ENCODE measurements at places on chromosomes 4 and X. TPM values are rescaled to one million over a fixed set of nuclear protein-coding genes. Genes with fewer than 3 reads are reported as not detected.

The CYBB gene
- 60.4 TPM for total RNA-seq

DNA sequence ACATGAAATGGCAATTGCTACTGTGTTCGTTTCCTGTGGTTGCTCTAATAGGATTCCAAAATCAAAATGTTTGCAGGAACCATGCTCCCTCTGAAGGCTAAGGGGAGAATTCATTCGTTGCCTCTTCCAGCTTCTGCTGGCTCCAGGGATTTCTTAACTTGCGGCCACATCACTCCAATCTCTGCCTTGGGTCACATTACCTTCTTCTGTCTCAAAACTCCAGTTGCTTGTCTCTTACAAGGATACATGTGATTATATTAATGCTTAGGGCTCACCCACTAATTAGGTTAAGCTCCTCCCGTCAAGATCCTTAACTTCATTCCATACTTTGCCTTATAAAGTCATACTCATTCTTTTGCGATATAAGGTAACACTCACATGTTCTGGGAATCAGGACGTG lies 208.4 kb downstream of the RBM46 start:
- no peaks in the 10 kb centered on the region for H3K36me3 ChIP-seq
- no peak for DNase-seq

DNA sequence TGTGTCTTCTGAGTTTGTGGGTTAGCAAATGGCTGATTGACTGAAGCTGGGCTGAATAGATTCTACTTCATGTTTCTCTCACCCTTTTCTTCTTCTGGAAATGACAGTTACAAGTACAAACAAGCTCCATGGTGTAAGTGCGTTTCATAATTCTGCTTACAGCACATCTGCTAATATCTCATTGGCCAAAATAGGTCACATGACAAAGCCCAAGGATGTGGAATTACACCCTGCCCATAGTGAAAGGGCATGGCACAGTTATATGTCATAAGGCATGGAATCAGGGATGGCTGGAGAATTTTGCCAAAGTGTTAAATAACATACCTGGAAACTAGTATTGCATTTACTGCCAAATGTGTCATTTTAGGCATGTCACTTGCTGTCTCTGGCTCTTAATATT lies 327.2 kb downstream of the NKX6-1 start:
- no peaks in the 10 kb centered on the region for H3K36me3 ChIP-seq
- no peak for DNase-seq
- H3K27ac ChIP-seq: no peak overlapping the region
- H3K27me3 ChIP-seq: no peaks in the 10 kb centered on the region
- no peak overlapping the region for H3K4me3 ChIP-seq
- H3K4me1 ChIP-seq: no peaks in the 10 kb centered on the region

The NOX1 gene
- not detected for total RNA-seq

- H3K27ac ChIP-seq: no peak overlapping the region
- no peaks in the 10 kb centered on the region for H3K4me1 ChIP-seq
- H3K4me3 ChIP-seq: no peak overlapping the region
- DNase-seq: no peak
Measured at GRCh38 chrX:53724872-53725271, 38.4 kb upstream of the HUWE1 start.

The SMARCAD1 gene
- 27.8 TPM for total RNA-seq

Data from aorta (tissue), 5 donors.